ENCODE measurements at places on chromosomes 7 and 10.

DNA sequence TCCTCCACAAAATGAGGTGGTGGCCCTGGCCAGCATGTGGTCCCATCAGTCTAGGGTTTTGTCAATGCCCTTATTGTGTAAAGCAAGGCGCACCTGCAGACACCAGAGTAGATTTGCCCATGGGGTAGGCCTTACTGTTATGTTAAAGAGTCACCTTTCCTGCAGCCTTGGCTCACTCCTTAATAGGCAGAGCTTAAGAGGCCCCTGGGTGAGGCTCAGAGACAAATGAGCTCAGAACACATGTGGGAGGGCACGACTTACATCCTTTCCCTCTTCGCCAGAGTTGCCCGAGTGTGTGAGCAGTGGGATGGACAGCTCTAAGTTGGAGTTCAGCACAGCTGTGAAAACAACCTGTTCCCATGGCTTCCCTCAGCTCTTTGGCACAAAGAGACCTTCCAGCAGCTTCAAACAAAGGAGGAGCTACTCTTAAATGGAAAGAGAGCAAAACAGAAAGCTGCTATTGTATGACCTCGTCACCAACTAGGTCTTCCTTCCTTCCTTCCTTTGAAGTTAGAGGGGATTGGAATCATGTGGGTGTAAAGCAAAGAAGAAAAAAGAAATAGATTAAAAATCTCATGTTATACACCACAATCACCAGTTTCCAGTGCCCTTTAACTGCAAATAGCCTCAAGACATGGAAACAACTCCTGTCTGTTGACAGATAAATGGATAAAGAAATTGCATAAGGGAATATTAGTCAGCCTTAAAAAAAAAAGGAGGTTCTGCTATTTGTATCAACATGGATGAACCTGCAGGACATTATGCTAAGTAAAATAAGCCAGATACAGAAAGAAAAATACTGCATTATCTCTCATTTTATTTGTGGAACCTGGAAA lies 11.9 kb upstream of the XPNPEP1 start:
- DNase-seq: peak; percentile 77

DNA sequence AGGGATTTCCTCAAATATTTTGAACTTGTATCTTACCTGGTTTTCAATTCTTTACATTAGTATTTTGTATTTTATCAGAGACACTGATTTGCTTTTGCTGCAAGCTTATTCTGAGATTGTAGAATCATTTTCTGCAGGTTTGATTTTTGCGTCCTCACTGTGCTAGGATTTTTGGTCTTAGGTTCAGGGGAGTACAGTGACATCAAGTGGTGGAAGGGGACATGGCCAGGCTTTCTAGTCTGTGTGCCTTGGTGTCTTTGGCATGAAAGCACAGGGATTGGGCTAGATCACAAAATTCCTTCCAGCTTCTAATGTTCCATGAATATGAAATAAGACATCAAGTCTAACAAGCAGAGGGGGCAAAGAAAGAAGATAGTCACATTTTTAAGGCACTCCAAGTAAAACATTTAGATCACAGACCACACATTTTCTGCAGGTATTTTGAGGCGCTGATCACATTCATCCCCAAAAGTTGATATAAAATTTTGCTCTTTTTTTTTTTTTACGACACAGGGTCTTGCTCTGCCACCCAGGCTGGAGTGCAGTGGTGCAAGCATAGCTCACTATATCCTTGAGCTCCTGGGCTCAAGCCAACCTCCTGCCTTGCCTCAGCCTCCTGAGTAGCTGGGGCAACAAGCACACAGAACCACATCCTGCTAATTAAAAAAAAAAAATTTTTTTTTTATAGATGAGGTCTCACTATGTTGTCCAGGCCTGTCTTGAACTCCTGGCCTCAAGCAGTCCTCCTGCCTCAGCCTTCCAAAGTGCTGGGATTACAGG lies 124.4 kb downstream of the PON1 start:
- peak; percentile 80 for DNase-seq

DNA sequence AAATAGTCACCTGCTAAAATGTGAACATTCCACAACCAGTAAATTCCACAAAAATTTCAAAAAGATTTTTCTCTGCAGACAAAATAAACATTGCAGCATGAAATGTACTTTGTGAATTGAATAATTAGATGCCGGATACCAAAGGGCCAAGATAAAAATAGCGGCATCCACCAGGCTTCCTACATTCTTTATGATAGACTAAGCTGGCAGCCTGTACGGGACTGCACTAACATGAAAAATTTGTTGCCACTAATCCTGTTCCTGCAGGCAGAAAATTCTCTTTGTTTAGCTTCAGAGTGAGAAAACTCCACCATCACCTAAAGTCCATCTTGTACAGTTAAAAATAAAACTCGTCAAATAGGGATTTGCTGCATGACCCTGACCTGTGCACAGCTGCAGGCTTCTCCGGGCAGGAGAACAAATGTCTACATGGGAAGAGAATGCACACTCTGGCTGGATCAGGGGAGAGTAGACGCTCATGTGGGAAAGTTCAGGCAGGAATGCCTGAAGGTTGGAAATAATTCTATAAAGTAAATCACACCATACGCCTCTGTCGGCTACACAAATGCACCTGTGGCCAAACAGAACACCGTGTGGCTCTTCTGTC lies 15.6 kb upstream of the ADO start:
- peak; percentile 20 for DNase-seq

DNA sequence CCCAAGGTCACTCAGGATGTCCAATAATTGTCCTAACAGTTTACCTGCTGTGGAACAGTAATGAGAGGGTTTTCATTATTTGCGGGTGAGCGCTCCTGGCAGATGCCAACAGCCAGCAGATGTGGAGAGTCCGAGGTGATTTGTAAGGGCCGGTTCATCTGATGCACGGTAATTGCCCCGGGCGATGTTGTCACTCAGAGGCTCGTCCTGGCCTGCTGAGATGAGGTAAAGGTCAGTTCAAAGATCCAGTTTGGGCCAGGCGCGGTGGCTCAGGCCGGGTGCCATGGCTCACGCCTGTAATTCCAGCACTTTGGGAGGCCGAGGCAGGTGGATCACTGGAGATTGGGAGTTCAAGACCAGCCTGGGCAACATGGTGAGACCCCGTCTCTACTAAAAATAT lies 16.9 kb downstream of the LHPP start:
- no peak for DNase-seq

DNA sequence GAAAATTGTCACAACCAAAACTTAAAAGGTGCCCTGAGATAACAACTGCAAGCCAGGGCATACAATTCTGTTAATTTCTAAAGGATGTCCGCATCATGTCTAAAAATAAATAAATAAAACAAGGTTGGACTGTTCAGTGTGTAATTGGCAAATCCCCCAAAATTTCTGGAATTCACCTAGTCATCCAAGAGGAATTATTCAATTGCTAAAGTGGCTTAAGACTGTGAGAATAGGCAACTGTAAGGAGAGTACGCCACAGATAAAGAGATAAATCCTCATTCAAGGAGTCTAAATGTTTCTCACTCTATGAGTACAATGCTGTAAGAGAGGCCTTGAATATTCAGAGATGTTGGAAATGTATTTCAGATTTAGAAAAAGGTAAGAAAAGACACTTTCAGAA lies 37.2 kb downstream of the PIK3AP1 start:
- peak; percentile 10 for DNase-seq

DNA sequence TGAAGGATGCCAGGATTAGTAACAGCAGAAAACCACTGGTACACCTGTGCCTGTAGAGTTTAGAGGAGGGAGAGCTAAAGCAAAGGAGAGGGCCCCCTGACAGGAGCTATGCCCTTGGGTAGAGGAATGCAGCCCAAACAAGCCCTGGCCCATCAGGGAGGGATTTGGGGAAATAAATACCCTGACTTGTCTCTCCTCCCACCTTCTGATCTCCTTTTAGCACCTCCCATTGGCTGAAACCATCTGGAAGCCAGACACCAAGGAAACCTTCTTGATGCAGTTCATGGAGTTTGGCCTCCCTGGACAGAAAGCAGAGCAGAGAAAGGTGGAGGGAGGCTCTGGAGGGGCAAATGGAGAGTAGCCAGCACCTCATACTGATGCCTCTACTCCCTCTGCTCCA lies 45.3 kb downstream of the ADRA2A start:
- no peak for DNase-seq

GRCh38 chr10:74118804-74119203 lies 31.8 kb downstream of the AP3M1 start:
- peak; percentile 31 for DNase-seq

GRCh38 chr10:62083412-62084267 lies 182.1 kb downstream of the ARID5B start:
- peak; percentile 95 for DNase-seq

DNA sequence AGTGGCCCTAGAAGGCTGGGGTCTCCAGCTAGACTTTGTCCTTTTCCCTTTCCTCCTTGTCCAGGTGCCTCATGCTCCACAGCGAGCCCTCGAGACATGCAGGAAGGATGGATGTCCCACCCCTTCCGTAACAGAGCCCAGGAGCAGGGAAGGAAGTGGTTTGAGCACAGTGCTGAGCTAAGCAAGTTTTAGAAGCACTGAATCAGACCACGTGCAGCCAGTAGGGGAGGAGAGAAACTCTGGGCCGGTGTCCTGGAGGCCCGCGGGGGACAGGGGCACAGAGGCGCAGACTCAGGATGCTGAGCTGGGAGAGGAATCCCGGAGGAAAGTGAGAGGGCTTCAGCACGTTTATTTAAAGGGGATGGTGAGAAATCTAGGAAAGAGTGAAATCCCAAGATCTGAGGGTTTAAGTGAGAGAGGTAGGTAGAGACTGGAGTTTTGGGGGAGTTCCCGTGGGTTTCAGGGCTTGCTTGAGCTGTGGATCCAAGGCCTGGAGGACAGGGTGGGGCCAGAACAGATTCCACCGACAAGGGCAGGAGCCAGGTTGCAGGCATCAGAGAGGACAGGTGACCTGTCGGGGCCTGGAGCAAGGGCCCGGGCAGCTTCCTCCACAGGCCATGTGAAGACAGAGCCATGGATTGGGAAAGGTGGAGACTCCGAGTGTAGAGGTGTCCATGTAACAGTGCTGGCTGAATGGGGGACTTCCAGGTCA lies 4.4 kb upstream of the IRF5 start:
- DNase-seq: peak; percentile 18

DNA sequence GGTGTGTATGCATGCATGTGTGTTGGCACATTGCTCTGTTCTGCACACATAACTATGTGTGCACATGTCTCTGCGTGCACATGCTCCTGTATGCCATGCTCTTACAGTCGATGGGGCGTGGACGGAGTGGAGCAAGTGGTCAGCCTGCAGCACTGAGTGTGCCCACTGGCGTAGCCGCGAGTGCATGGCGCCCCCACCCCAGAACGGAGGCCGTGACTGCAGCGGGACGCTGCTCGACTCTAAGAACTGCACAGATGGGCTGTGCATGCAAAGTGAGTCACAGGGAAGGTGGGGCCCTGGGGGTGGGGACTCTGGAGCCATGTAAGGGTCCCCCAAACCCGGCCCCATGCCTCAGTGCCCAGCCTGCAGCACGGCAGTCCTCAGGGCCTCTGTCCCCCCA lies 30.6 kb upstream of the SLC29A3 start:
- no peak for DNase-seq

DNA sequence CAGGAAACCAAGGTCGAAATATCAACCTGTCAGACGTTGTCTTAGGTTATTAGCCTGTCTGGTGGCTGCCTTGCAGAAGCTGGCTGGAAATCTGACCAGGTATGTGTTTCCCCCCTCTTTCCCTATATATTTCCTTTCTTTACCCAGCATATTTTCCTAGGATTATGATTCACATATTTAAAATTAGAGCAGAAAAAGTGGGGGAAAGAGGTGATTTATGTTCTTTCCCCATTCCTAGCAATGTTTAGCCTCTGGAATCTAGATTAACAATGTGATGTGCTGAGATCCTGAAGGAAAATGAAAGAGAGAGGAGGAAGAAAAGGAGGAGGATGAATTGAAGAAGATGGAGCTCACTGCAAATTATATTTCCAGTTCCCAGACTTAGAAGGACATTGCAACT lies 421.4 kb upstream of the AUTS2 start:
- no peak for DNase-seq

DNA sequence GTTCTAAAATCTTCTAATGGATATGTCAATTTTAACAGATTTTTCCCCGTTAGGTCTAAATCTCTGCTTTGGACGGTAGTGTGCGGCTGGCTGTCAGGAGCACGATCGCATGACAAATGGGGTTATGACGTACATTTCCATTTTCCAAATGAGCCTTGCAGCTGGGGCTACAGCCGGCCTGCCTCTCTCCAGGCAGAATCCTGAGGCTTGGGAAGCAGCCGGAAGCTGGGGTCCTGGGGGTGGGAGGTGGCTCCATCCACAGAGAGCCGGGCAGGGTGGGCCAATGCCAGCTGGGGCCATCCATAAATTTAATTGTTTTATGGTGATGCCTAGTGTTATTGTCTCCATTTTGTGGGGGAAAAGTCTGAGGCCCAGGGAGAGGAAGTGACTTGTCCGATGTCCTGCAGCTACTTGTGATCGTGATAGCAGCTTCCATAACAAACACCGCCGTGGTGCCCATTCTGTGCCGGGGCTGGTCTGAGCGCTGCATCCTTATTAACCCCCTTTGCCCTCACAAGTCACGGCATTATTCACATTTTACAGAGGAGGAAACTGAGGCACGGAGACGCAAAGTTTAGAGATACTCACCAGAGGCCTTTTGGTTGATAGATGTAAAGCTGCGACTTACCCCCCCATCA lies 53.0 kb upstream of the EBF3 start:
- DNase-seq: no peak

- no peak for DNase-seq
These were observed 39.7 kb upstream of the ENO4 start for GRCh38 chr10:116809483-116810119.

GRCh38 chr7:81926-82756 lies 110.2 kb upstream of the FAM20C start:
- no peak for DNase-seq

DNA sequence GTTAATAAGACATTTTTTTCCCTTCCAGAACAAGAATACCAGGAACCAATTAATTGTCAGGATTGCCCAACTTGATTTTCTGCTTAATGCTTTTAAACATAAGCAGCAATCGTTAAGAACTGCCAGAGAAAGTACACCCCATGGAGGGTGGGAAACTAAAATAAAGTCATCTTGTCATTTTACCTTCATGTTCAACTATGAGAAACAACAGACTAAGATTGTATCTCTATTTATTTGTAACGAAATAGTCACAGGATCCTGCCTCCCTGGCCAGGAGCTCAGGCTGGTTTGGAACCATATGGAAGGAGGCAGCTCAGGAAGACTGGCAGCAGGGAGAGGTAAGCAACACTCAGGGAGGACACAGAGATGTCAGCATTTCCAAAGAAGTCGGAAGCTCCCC lies 129.6 kb downstream of the TNS3 start:
- no peak for DNase-seq

DNA sequence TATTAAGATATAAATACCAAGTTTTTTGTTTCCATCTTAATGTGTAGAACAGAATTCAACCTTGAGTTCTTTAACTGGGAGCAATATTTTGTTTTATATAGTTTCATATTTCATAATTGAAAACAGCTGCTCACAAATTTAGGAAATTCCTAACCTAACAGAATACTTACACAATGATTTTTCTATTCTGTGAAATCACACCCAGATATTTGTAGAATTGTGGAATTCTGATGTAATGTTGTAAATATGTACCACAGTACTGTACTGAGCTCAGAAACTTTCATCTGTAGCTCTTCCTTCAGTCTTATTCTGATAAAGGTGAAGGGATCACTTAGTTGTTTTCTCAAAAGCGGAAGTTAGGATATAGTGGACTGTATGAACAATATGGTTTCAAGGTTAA lies 143.4 kb upstream of the GLI3 start:
- DNase-seq: peak; percentile 76

- peak; percentile 4 for DNase-seq
These were observed 17.4 kb downstream of the ADGRA1 start for GRCh38 chr10:133104963-133105640.

- DNase-seq: no peak
These were observed 3.9 kb downstream of the UFSP1 start for GRCh38 chr7:100885440-100886141.
